ENCODE measurements at places on chromosomes 11 and 22.

DNA sequence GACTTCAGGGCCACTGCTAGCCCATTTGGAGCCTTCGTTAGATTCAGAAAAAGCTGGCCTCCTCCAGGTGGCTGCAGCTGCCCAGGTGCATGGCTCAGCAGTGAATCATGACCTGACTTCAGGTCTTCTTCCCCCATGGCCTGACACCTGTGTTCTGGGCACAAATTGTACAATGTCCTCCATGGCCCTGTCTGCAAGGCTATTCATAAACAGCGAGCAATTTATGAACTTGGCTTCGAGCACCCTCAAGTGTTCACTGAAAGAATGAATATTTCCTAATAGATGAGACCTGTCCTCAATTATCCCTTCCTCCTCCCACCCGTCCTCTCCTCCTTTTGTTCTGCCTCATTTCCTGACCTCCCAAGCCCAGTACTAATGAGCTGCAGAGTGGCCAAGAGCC lies 12.2 kb upstream of the VPS37C start:
- DNase-seq = no peak

GRCh38 chr11:35148163-35148837 lies 9.3 kb downstream of the CD44 start:
- DNase-seq = peak; percentile 69

GRCh38 chr11:13339195-13340153 lies 61.9 kb downstream of the BMAL1 start:
- peak; percentile 33 for DNase-seq

DNA sequence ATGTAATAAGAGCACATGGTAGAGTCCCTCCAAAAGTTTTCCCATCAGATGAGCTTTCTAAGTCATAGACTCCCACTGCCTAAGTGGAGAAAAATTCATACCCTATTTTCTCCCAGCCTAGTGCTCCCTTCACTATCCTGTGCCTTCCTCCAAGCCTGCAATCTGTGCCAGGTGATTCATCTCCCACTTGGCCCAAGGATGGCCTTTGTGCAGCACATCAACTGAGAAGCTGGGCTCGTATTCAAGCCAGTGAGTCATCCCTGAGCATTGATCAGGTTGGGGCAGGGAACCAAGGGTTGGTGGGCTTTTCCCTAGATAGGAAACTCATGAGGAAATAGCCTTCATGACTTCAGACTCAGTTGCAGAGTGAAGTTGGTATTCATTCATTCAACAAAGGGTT lies 64.6 kb downstream of the PANX1 start:
- no peak for DNase-seq

- no peak for DNase-seq
These were observed 7.6 kb downstream of the PSMC3 start for GRCh38 chr11:47418454-47419259.

GRCh38 chr11:330694-331357 lies 10.2 kb upstream of the IFITM3 start:
- DNase-seq = no peak

- no peak for DNase-seq
These were observed 14.0 kb upstream of the FLRT1 start for GRCh38 chr11:64021757-64022093.

- DNase-seq = no peak
These were observed 62.7 kb downstream of the TSPAN18 start for GRCh38 chr11:44789496-44789895.

DNA sequence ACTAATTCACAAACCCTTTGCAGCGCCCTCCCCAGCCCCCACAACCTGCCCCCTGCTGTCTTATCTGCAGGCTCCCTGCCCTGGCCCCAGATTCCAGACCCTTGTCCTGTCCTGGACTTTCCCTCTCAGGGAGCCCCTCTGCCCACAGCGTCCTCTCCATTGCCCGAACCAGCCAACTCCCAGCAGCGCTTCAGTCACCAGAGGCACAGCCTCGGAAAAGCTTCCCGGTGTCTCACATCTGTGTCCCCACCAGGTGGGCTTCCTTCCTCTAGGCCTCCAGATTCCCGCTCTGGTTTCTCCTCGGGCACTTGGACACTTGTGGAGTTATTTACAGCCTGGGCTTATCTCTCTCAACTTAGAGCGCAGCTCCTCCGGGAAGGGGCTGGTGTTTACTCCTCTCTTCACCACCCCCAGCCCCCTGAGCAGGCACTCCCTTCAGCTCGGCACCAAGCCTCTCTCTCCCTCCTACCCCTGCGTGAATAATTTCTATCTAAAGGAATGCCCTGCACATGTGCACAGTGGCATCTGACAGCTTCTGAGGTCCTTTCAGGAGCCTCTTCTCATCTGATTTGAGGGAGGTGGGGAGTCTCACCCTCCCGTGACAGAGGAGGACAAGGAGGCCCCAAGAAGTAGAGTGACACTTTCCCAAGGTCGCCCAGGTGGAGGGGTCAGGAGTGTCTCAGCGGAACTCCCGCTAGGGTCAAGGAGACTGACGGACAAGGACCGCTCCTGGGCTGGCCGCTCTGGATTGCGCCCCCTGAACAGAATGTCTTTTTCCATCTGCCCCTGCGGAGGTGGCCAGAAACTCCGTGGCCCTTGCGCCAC lies 838 bp downstream of the WNT11 start:
- DNase-seq = no peak

DNA sequence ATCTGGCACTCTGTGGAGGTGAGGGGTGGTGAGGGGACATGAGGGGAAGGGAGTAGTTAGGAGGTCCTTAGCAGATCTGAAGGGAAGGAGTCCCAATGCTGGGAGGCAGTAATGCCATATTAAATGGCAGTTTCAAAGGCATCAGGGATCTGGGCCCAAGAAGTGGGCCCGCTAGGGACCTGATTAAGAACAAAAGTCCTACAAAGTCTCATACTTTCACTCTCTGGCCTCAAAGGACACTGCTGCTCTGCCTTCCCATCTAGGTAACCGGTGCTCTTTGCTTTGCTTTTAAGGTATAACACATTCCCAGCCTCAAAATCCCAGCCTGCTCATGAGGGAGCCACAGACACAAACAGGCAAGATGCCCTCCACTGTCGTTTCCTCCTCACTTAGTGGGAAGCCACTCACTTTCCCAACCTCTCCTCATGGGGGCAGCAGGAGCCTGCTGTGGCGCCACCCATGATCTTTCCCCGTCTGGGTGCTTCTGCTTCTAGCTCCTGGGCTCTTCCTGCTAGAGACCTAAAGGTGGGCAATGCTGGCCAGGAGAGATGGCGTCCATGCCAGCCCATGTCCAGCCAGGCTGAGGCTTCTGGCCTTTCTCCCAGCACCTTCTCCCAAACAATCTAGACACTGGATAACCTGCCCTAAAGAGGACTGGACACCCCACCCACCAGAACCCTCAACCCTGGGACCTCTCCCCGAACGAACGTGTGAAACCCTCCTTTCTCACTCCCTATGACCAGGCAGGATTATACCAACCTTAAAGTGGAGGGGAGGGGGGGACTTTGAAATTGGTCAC lies 68.3 kb downstream of the PLEKHA7 start:
- DNase-seq = peak; percentile 40

GRCh38 chr11:17931595-17931994 lies 81.3 kb downstream of the SERGEF start:
- DNase-seq = no peak

DNA sequence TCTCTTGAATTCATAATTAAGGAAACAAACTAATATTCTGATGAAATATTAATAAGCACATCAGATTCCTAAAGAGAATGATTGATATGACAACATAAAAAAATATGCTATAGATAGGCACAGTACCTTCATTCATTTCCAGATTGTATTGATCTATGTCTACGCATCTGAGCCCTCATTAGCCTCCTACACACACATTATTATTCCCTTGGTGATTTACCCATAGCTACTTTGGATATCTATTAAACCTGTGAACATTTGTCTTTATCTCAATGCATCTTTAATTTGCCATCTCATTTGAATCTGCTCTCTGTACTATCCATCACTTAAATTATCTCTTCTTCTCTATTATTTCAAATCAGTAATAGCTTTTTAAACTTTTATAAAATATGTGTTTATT lies 18.4 kb downstream of the SESN3 start:
- no peak for DNase-seq

DNA sequence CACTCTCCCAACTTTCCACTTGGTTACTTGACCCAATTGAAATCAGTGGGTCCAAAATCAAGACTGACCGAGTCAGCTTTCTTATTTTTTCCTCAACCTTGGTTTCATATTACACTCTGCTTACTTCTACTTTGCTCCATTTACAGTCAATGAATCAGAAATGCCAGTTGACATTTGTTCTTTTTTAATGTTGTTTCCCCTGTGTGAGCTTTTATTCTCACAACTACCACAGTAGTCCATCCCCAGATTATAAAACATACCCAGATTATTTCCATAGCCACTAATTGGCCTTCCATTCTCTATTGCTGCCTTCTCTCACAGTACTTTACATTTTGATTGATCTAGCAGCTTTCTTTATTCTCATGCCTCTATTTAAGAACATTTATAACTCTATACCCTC lies 50.0 kb downstream of the DNAJC24 start:
- DNase-seq = no peak

GRCh38 chr11:20973940-20974559 lies 304.7 kb downstream of the NELL1 start:
- no peak for DNase-seq

DNA sequence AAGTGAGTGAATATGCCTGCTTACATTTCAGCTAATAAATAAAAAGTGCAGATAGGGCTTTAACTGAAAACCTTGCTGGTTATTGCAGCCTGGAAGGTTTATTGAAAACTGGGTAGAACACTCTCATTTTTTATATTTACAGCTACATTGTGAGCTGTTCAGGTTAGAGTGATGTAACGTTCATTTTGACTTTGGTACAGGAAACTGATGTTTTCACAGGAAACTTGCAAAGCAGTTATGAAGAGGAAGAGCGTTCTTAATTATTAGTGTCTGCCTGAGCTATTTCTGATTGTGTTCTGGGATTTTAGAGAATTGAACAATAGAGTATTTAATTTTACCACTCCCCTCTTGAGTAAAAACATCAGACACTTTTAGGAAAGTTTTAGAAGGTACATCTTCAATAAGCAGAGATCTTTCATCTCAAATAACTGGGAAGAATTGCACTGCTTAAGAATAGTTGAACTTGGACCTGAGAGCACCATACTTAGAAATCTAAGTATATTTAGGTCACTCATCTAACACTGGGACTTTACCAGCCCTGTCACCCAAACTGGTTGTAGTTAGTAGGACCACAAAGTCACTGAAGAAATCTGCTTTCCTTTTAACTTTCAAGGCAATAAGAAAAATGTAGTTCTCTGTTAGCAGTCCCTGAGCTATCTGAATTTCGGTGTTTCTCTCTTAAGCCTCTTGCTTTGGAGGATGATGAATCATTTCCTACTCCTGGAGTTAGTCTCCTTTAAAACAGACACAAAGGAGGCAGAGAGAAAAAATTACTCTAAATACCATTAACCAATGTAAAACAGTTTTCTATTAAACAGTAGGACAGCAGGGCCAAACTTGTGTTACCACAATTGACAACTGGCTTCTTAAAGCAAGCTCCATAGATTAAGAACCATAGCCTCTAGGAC lies 128.6 kb upstream of the DDI1 start:
- no peak for DNase-seq

DNA sequence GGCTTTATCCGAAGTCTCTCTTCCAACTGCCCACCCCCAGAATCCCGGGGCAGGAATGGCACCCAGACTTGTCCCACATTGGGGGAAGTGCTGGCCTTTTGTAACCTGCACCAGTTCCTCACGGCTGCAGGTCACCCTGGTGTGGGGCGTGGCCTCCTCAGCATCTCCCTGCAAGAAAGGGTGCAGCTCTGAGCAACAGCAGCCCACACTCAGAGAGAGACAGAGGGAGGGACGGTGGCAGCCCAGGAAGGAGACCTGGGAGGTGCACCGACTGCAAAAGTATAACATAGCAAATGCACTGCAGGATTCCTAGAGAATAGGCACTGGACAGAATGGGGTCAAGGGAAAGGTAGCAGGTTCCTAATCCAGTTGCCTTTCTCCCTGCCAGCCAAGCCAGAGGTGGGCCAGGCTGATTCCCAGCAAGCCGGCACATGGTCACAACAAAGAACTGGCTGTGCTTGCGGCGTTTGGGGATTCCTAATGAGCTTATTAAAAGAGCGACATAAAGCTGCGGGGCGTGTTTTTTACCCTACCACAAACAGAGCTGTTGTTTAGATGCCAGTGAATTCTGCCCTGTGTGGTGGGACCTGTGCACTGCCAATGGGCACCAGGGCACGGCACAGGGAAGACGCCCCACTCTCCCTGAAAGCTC lies 18.2 kb upstream of the IGSF9B start:
- DNase-seq = no peak

DNA sequence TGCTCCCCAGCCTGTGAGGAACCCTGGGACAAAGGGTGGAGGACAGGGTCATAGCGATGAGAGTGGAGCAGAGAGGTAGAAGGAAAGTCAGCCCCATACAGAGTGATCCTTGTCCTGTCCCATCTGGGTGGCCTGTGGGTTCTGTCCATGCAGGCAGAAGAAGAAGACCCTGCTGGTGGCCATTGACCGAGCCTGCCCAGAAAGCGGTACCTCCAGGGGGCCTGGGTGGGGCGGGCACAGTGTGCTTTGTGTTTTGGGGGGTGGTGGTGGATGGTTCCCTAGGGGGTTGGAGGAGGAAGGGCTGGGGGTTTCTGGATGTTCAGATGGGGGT lies 7.9 kb downstream of the SIDT2 start:
- no peak for DNase-seq

GRCh38 chr11:62464655-62465054 lies 45.8 kb downstream of the SCGB1A1 start:
- no peak for DNase-seq

DNA sequence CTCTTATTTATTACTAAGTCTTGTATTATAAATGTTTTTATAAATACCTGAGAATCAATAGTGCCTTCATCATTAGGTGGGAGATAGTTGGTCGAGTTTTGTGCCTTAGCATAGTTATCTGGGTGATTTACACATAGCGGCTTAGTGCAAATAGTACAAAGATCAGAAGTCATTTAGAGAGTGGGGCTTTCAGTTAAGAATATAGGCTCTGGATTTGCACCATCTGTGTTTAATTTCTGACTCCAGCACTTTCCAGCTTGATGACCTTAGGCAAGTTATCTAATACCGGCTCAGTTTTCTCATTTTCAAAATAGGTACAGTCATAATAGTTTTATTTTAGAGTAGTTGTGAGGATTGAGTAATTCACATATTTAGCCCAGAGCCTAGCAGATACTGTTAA lies 26.4 kb downstream of the PDE3B start:
- DNase-seq = no peak

Measured in CD4-positive, alpha-beta T cell treated with Interleukin-12 subunit alpha and Interleukin-12 subunit beta, for 1 hour (primary cell).